Mammary epithelial cell (primary cell): ENCODE measurements at places on chromosomes 2 and 18.
A peak's percentile ranks its signal among the peaks of the same experiment; 100 is the strongest.

DNA sequence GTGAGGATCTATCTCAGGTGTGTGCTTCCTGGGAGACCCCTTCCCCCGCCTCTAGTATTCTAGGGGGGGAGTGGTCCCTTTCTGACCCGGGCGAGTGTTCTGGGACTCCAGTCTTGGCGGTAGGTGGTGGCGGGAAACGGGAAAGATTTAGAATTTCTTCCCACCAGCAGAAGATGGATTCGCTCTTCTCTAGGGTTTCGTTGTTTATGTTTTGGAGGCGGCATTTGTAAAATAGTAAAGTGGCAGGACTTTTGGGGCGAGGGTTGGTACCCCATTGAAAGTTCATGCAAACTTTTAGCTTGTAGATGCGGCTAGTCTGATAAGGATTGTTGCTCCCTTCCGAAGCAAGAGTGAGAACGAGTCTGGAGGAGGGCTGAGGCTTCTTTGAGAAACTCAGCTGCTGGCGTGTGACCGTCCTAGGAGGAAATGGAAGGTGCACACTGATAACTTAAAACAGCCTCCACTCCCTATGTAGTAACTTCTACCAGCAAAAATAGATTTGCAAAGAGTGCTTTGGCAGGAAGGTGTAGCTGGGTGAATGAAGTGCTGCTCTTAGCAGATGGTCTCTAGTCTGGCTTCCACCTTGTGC, 412 bp downstream of the GPD2 start:
- no peak for DNase-seq

GRCh38 chr2:156466739-156467405, 30.7 kb downstream of the GPD2 start:
- no peak for DNase-seq

DNA sequence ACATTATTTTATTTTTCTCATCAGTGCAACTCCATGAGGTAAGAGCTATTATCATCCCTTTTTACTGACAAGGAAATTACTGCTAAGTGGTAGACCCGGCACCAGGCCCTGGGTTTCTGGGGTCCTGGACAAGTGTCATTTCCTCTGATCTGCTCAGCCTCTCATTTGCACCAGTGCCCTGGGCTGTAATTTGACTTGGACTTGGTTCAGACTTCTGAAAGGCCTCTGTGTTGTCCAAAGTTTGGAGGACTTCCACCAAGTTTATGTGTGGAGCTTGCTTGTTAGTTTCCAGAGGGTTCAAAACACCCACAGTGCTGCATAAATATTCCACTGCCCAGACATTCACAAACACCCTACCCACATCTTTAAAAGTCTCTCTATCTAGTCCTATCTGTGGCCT, 44.0 kb upstream of the PPP1CB start:
- no peak for DNase-seq

DNA sequence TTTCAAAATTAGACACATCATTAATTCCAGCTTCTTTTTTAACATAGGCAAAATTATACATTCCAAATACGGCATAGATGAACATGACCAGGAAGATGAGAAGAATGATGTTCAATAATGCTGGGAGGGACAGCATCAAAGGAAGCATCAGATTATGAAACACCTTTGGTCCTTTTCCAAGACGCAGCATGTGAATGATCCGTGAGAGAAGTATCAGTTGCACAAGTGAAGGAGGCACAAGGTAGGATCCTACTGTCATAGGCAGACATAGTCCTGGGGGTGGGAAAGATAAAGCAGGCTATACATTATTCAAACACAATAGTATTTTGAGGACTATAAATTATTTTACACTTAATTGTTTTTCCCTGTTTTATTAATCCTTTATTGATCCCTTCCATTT, 30.6 kb upstream of the SCN9A start:
- no peak for DNase-seq

GRCh38 chr2:196983934-196984333, 57.4 kb upstream of the PGAP1 start:
- DNase-seq: peak; percentile 46

DNA sequence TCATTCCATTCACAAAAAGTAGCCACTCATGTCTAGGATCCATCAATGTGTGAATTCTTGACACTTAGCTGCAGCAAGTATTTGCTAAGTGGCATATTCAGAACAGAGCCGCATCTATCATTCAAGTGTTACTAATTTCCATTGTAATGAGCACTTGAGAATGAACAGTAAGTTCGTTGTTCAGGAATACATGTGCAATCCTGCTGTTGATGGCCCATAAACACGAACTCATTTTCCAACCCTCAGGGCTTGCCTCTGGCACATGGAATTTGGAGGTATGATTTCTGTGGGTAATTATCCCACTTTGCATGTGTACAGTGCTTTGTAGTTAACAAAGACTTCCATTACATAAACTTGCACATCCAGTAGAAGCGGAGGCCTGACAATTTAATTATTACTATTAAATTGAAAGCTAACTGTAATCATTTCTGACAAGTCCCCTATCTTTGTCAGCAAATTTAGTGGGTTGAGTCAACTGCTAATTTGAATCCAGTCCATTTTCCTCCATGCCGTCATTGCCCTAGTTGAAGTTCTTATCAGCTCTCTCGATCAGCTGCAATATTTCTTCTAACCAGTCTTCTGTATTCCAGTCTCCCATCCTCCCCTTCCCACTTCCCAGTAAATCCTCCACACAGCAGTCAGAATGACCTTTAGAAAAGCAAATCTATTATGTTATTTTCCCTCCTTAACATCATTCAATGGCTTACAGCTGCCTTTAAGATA, 116.0 kb upstream of the AQP4 start:
- DNase-seq: peak; percentile 32

DNA sequence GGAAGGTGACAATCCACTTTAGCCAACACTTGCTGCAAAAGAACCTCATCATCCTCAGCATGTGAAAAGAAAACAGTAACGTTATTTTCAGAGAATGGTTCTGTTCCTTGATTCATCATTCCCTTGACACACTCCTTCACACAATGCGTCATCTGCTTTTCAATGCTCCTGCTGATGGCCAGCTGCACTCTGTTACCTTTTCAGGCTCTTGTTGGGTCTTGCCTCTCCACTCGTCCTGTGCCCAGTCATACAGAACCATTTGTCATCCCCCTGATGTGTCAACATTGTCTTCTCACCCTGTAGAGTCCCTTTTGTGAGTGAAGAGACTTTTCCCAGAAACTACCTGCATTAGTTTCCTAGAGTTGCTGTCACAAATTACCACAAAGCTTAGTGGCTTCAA, 12.2 kb upstream of the DTNA start:
- DNase-seq: peak; percentile 99

DNA sequence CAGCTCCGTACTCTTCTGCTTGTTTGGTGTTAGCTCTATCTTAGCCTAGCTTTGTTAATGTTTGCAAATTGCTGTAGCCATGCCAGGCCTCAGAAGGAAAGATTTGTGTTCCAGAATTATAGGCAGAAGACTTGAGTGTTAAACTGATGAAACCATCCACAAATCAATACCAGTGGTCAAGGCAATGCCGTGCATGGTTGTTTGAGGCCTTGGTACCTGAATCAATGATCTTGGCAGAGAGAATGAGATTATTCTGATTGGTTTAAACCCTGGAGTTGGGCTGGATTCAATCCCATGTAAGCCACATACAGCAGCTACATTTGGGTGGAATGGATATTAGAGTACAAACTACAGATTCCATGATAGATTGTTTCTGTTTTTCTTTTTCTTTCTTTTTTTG, 4.9 kb downstream of the HADHB start:
- no peak for DNase-seq

DNA sequence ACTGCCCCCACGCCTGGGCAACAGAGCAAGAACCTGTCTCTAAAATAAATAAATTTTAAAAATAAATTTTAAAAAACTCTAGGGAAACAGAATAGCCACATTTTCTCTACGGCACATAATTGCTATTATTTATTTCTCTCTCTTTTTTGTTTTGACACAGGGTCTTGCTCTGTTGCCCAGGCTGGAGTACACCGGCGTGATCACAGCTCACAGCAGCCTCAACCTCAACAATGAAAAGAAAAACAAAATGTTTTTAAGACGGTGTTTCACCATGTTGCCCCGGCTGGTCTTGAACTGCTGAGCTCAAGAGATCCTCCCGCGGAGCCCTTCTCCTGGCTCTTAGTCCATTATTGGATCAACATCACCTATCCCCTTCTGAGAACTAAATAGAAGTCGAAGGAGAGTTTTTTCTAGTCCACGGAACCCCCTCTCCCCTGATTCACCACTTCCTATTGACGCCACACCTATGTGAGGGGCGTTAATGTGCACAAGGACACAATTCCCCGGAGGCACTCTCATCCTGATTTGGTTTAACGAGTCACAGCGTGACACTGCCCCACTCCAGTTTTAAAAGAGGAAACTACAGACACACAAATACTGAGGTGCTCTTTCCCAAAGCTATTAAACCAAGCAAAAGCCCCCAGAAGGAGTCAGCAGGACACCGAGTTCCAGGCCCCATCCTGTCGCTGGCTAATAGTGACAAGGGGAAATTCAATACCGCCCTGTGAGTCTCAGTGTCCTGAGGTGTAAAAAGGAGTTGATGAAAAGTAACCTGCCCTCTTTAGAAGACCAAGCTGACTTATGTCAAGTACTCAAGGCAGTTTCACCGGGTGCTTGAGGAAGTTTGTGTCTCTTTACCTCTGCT, 1.1 kb downstream of the NPC1 start:
- peak; percentile 82 for DNase-seq

DNA sequence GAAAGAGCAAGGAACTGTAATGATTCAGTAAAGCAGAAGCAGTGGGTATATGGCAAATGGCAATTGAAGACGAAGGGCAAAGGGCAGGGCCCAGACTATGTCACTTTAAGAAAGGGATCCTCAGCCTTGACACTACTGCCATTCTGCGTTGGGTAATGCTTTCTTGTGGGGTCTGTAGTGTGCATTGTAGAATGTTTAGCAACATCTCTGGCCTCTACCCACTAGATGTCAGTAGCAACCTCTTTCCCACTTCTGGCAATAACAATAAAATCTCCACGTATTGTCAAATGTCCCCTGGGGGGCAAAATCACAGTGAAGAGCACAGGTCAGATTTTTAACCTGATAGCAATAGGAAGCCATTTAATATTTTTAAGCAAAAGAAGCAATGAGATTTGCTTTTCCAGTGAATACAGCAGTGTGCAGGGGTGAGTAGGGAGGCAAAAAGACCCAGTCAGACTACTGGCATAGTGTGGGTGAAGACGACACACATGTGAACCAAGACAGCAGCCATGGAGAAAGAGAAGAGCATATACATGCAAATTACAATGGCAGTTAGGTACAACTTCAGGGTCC, 209.5 kb downstream of the DYM start:
- DNase-seq: no peak

DNA sequence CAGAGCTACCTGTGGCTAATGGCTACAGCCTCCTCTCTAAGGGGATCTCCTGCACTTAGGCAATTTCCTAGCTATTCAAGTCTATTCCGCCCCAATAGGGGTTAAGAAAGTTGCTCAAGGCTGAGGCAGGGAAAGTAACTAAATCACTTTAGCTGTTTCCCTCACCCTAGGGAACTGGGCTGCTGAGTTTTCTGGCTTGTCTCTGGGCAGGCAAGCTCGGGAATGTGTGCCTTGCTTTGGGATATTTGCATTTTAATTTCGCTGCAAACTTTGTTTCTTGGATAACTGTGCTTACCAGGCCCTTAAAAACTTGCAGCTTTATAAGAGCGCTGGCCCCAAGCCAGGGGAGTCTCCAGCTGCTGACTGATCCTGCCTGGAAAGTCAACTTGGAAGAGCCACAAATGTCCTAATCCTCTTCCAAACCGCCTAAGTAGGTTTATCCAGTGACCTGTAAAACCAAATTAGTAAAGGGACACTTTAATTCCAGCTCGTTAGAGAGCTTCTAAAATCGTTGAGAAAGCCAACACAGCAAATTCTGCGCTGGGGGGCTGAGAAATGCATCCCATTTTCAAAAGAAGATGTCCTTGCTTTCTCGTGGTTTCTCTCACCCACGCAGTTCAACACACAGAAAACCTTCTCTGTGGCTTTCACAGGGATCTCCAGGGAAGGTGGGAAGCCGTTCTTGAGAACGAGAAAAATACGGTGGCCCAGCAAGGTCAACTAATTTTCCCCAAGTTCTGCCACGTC, 59.5 kb upstream of the SP3 start:
- DNase-seq: no peak

DNA sequence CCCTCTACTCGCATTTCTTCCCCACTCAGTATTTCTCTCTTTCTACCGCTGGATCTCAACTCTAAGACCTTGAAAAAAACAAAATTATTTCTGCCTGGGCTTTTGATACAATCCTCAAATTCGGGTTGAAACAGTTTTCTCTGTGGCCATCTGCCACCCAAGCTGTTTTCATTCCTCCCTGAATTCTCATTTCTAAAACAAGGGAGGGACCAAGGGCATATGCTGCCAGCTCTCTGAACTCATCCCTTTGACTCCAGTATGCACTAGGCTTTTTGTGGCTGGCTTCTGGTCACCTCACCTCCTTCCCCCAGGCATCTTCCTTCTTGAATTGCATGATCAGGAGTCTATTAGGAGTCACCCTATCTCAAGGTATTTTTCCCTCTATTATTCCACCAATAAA, 49.5 kb downstream of the CCDC148 start:
- no peak for DNase-seq

DNA sequence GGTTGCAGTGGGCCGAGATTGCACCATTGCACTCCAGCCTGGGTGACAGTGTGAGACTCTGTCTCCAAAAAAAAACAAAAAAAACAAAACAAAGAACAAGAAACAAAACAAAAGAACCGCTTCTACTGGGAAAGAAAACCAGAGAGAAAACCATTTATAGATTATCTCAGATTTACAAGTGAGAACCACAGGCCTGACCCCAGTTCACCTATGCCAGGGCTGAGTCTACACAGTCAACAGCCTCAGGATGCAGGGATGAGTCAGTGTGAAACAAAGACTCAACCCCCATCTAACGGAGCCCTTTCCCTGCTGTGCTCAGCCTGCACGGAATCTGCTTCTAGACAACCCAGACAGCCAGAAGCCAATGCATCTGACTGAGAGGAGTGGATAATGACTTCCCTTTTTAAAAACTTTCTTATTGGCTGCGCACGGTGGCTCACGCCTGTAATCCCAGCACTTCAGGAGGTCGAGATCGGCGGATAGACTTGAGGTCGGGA, 25.5 kb upstream of the YWHAQ start:
- DNase-seq: peak; percentile 96

DNA sequence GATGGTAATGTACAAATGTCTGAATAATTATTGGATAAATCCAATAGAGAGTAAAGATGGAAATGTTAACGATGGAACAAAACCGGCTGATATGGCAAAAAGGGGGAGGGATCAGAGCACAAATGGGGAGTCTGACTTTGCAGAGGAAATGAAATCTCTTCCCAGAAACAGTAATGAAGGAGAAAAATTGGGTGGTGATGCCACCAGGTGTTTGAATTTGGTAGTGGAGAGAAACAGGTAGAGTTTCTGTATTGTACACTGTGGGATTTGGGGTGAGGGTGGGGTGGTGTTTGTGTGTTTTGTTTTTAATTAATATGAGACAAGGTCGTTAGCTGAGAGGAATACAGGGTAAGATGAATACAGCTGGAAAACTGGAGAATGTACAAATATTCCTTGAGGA, 20.4 kb upstream of the XDH start:
- peak; percentile 44 for DNase-seq
